ENCODE measurements at places on chromosomes 1 and 21.

DNA sequence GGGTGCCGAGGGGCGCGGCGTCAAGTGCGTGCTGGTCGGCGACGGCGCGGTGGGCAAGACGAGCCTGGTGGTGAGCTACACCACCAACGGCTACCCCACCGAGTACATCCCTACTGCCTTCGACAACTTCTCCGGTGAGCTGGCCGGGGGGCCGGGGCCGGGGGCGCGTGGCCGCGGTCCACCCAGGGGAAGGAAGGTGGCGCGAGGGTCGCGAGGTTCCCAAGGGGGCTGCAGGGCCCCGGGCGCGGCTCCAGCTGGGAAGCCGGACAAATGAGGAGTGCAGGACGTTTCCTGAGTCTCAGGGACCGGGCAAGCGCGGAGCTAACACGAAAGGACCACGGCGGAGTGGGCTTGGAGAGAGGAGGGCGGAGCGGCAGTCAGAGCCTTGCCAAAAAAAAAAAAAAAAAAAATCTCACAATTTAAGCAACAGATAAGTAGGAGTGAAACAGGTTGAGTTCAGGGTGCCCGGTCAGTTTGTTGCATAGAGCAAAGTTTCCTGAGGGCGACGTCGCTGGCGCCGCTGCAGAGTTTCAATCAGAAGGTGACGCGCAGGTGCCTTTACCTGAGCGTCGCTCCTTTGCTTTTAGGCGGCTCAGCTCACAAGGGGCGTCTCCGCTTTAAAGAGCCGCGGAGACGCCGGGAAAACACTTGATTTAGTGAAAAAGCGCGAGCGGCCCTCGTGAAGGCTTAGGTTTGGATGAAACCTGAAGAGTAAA, 750 bp downstream of the RHOU start:
- 0 out of 2 replicates have a peak overlapping the region, but pooled peaks have one; percentile 13 for H3K27ac ChIP-seq
- peak overlapping the region; percentile 62 for H3K4me3 ChIP-seq
- peaks cover 20% of the 10 kb centered on the region for H3K36me3 ChIP-seq
- H3K27me3 ChIP-seq: peaks cover 19% of the 10 kb centered on the region
- DNase-seq: peak; percentile 15

- H3K27me3 ChIP-seq: peaks cover 8% of the 10 kb centered on the region
- H3K4me3 ChIP-seq: no peak overlapping the region
- DNase-seq: no peak
- no peaks in the 10 kb centered on the region for H3K4me1 ChIP-seq
- no peak overlapping the region for H3K27ac ChIP-seq
Measured at GRCh38 chr1:160837558-160838205, 25.0 kb downstream of the CD244 start.

DNA sequence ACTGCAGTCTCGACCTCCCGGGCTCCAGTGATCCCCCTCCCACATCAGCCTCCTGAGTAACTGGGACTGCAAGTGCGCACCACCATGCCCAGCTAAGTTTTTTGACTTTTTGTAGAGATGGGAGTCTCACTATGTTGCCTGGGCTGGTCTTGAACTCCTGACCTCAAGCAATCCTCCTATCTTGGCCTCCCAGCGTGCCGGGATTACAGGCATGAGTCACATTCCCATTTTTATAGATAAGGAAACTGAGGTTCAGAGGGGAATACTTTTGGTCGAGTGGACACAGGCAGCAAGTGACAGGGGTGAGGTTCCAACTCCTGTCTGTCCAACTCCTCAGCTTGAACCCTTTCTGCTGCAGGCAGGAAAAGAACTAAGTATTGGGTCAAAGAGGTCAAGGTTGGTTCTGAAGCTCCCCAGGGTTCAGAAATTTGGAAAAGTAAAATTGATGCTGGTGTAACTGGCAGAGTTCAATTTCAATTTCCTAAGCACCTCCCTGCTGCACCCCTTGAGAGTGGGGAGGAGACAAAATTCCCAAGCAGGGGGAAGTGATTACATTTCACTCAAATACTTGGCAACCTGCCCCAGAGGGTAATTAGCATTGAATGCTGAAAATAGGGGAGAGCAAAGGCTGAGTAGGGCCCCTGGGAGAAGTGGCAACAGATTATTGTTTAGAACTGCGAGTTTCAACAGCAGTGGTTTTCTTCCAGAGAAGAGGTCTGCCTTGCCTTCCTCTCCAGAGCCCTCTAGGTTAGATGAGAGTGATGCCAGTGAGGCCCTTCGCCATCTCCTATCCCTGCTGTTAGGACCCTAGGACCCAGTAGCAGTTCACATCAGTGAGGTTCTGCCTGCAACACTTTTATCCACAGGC, 17.5 kb upstream of the ALPL start:
- H3K36me3 ChIP-seq: no peaks in the 10 kb centered on the region
- DNase-seq: no peak
- no peak overlapping the region for H3K4me3 ChIP-seq
- H3K4me1 ChIP-seq: peaks cover 6% of the 10 kb centered on the region
- peak overlapping the region; percentile 0 for H3K27ac ChIP-seq
- H3K27me3 ChIP-seq: no peaks in the 10 kb centered on the region

DNA sequence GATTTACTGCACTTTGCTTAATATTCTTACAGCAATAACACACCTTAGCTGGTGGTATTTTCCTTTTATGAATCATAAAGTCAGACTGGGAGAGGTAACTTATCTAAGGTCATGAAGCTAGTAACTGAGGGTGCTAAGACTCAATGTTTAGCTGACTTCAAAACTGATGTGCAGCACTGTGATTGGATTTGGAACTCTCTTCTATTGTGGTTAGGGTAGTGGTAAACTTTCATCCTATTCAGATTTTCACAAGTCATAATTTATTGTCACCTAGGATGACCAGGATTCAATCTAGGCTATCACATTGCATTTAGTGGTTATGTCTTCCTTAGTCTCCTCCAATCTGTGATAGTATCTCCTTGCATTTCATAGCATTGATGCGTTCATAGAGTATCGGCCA, 18.9 kb downstream of the EPB41 start:
- no peak overlapping the region for H3K4me3 ChIP-seq
- no peak for DNase-seq
- no peaks in the 10 kb centered on the region for H3K36me3 ChIP-seq
- H3K4me1 ChIP-seq: 0 out of 2 replicates have a peak, but pooled peaks cover 1% of the 10 kb centered on the region
- H3K27me3 ChIP-seq: no peaks in the 10 kb centered on the region
- H3K27ac ChIP-seq: no peak overlapping the region

DNA sequence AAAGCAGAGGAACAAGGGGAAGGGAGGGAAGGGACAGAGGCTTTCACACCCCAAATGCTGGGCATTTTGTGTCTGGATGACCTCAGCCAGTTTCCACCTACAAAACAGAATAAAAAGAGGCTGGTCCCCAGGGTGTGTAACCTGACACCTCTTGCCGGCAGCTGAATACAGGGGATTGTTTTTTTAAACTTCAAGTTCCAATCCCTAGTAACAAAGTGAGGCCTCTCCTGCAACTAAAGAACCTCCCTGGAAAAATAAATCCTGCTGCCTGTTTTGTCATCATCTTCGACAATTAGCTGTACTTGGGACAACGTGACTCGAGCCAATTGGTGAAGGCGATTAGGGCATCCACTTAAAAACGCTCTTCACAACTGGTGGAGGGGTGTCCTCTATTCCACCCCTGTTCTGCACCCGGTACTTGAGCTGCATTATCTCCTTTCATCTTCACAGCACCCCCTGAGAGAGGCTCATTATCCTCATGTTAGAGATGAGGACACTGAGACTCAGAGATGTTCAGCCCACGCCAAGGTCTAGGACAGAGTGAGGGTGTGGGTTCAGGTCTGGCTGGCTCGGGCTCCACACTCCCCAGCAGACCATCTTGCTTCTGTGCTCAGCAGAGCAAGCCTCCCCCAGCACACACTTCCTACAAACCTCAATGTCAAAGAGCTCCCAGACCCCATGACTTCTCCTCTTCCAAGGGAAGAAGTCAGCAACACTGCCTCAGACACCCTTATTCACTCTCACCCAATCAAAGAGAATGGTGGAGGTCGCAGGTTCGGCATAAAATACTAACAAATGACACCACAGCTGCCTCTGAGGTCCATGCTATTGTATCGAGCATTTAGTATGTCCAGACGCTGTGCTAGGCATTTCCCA, 15.2 kb downstream of the ITPKB start:
- no peak overlapping the region for H3K4me3 ChIP-seq
- H3K27ac ChIP-seq: peak overlapping the region; percentile 35
- H3K27me3 ChIP-seq: no peaks in the 10 kb centered on the region
- H3K36me3 ChIP-seq: no peaks in the 10 kb centered on the region

- H3K36me3 ChIP-seq: no peaks in the 10 kb centered on the region
- H3K4me1 ChIP-seq: no peaks in the 10 kb centered on the region
- peak; percentile 1 for DNase-seq
- H3K4me3 ChIP-seq: no peak overlapping the region
Measured at GRCh38 chr1:106798991-106799390, 257.5 kb upstream of the PRMT6 start.

GRCh38 chr1:89905395-89906058, 84.7 kb downstream of the LRRC8D start:
- H3K27me3 ChIP-seq: no peaks in the 10 kb centered on the region
- H3K4me1 ChIP-seq: peaks cover 30% of the 10 kb centered on the region
- H3K4me3 ChIP-seq: no peak overlapping the region
- DNase-seq: peak; percentile 33
